Caco-2 (cell line): ENCODE measurements at places on chromosomes 11 and 22. TPM values are rescaled to one million over a fixed set of nuclear protein-coding genes. Genes with fewer than 3 reads are reported as not detected.

DNA sequence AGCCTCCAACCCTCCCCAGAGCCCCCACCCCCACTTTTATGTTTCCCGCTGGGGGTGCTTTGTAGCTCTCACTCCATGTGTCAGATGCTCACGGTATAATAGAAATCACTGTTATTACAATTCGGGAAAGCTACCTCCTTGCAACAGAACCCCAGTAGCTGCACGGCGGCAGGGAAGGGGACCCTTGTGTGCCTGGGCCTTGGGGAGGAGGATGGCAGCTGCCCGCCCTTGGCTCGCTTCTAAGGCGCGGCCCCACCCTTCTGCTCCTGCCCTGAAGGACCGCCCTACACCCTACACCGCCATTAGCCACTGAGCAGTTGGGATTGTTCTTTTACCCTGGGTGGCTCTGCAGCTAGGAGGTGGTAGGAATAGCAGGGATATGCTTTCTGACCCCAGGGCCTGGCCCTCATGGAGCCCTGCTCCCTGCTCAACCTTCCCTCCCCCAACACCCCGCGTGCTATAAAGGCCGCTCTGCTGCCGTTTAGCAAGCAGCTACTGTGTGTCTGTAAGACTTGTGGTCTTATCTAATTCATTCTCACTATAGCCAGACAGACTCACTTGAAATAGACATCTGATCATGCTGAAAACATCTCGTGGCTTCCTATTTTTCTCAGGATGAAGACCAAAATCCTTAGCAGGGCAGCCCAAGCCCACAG, 219.7 kb downstream of the CEP164 start:
- H3K36me3 ChIP-seq, result no peaks in the 10 kb centered on the region
- no peak overlapping the region for H3K27ac ChIP-seq
- no peak overlapping the region for H3K4me3 ChIP-seq

- peaks cover 28% of the 10 kb centered on the region for H3K4me1 ChIP-seq
- peak overlapping the region; percentile 95 for H3K4me3 ChIP-seq
- DNase-seq, result peak; percentile 88
Observed at GRCh38 chr11:393219-394033, 583 bp upstream of the PKP3 start.

GRCh38 chr11:123822032-123822431, 15.9 kb upstream of the OR6M1 start:
- H3K4me1 ChIP-seq, result peaks cover 24% of the 10 kb centered on the region
- no peaks in the 10 kb centered on the region for H3K27me3 ChIP-seq
- peak; percentile 44 for DNase-seq
- no peak overlapping the region for H3K4me3 ChIP-seq
- no peaks in the 10 kb centered on the region for H3K36me3 ChIP-seq

GRCh38 chr11:65942531-65942930, 2.7 kb upstream of the TSGA10IP start:
- H3K4me3 ChIP-seq, result no peak overlapping the region
- H3K36me3 ChIP-seq, result no peaks in the 10 kb centered on the region
- H3K27ac ChIP-seq, result no peak overlapping the region
- no peaks in the 10 kb centered on the region for H3K27me3 ChIP-seq
- DNase-seq, result no peak

DNA sequence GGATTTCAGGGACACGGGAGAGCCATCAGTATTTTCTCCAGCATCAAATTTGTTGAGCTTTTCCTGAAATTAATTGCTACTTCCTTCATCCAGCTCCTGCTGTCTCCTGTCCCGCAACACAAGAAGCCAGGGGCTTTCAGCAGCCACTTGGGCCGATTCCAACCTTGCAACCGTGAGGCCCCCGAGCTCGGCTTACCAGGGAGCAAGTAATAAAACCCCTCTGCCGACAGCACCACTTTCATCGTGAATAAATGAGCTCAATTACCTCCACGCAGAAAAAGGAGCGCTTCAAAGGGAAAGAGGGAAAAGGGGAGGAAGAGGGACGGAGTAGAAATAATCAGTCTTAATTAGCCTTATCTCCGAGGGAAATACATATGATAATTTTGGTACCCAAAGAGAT, 76.6 kb downstream of the CELSR1 start:
- no peak overlapping the region for H3K4me3 ChIP-seq
- no peaks in the 10 kb centered on the region for H3K4me1 ChIP-seq
- H3K27ac ChIP-seq, result no peak overlapping the region
- H3K36me3 ChIP-seq, result no peaks in the 10 kb centered on the region
- no peaks in the 10 kb centered on the region for H3K27me3 ChIP-seq
- no peak for DNase-seq

GRCh38 chr22:23251445-23252093, 71.3 kb downstream of the BCR start:
- no peaks in the 10 kb centered on the region; the same call in 1 of the 2 replicates for H3K36me3 ChIP-seq
- H3K4me1 ChIP-seq, result peaks cover 32% of the 10 kb centered on the region
- no peak overlapping the region for H3K4me3 ChIP-seq
- DNase-seq, result no peak
- H3K27ac ChIP-seq, result peak overlapping the region; percentile 50
- H3K27me3 ChIP-seq, result no peaks in the 10 kb centered on the region

DNA sequence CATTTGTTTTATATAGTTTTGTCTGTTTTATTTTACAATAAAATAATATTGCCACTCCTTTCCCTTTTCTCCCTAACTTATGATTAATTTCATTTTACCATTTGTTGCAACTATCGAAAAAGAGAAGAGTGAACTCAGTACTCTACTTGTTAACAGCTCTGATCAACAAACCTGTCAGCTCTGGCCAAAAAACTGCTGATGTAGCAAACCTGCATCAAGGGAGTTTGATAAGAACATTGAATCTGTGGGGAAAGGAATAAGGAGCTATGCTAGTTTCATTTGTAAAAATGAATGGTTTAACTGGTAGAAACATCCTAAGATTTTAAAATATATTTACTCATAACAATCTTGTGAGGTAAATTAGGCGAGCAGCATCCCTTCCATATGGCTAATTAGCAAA, 42.9 kb downstream of the EIF4ENIF1 start:
- peaks cover 1% of the 10 kb centered on the region for H3K36me3 ChIP-seq
- H3K27ac ChIP-seq, result no peak overlapping the region
- no peaks in the 10 kb centered on the region for H3K27me3 ChIP-seq
- H3K4me1 ChIP-seq, result no peaks in the 10 kb centered on the region

DNA sequence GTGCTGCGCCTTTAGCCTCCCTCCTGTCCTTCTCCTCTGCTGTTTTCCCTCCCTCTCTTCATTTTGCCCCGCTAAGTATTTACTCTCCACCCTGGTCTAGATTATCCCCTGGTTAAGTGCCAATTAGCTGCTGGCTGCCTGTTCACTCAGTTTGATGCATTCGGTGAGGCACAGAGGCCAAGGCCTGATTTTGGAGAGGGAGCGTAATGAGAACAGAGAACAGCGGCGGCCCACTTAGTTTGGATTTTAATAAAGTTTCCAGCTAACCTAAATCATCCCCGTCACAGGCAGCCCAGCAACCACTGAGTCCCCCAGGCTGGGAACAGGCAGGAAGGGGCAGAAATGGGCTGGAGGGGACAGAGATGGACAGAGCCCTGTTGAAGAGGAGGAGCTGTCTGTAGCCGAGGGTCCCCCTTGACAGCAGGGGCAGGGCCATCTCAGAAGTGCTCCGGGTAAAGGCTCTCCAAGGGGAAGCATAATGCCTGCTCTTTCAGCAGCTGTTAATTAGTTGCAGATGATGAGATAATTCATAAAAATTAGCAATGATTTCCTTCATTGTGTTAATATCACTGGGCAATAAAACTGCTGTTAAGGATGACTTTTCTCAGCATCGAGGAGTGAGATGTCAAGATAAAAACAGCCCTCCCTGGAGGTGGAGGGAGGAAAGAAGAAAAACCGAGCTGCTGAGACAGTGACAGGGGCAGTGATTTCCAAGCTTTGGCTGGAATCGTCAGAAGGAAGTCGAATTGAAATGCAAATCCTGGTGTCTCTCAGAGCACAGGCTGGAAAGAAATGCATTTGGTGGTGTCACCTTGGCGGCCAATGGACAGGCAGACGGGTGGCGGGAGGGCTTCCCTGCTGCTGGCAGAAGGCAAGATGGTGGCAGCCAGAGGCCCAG, 170.1 kb downstream of the GRIK4 start:
- no peak overlapping the region for H3K27ac ChIP-seq
- H3K4me3 ChIP-seq, result no peak overlapping the region
- H3K27me3 ChIP-seq, result no peaks in the 10 kb centered on the region
- no peaks in the 10 kb centered on the region for H3K4me1 ChIP-seq
- no peak for DNase-seq

The MS4A6E gene
- total RNA-seq, result not detected in 2 replicates

The MMP8 gene
- total RNA-seq, result not detected in 2 replicates

The ZNF214 gene
- 0.16 and 0.70 TPM in 2 replicates for total RNA-seq

The TRABD gene
- total RNA-seq, result 33.5 and 35.0 TPM in 2 replicates

DNA sequence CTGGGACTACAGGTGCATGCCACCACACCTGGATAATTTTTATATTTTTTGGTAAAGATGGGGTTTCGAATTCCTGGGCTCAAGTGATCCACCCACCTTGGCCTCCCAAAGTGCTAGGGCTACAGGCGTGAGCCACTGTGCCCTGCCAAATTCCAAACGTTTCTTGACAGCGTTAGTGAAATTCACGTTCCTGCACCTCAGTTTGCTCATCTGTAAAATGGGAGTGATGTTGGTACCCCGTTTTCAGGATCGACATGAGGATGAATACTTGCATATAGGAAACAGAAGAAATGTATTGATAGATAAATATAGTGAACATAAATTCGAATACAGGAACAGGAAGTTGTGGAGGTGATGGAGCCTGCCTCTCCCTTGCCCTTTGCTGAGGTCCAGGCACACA, 10.2 kb upstream of the LTO1 start:
- H3K27ac ChIP-seq, result no peak overlapping the region
- H3K27me3 ChIP-seq, result no peaks in the 10 kb centered on the region

GRCh38 chr11:115364896-115365295, 139.3 kb downstream of the CADM1 start:
- no peak overlapping the region for H3K27ac ChIP-seq
- no peak for DNase-seq
- no peaks in the 10 kb centered on the region; the same call in 1 of the 2 replicates for H3K36me3 ChIP-seq
- H3K4me3 ChIP-seq, result no peak overlapping the region
- 0 out of 2 replicates have a peak, but pooled peaks cover 6% of the 10 kb centered on the region for H3K4me1 ChIP-seq
